ENCODE measurements at places on chromosomes 5 and 9.

DNA sequence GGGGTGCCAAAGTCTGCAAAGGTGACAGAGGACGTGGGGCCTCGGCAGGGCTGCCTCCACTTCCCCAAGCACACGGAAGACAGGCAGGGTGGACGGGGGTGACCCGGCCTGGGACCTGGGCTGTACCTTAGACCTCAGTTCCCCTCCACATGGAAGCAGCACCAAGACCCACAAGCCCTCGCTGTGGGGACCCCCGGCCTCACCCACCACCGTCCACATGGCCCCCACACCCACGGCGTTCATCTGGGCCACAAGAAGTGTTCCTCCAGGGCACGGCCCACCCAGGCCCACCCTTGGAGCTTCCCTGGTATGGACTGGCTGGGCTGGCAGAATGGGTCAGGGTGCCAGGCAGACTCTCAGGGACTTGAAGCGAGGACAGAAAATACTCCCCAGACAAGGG lies 45.8 kb upstream of the NKD2 start:
- DNase-seq, result no peak

- peak; percentile 23 for DNase-seq
Observed at GRCh38 chr9:69980041-69980440, 63.6 kb upstream of the MAMDC2 start.

DNA sequence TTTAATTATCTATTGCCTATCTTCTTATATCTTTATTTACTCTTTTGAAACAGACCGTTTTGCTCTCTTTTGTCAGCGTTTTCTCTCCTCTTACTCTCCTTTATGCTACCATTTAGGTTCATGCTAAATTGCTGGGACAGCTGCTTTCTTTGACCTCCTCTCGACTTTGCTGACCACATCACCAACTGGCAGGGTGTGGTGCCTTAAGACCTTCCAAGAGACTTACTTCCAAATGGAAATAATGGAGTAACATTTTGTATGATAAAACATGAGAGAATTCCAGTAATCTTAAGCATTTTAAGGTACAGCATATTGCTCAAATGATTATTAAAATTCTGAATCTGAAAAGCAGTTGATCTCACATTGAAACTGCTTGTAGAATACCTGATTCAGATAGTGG lies 71.5 kb upstream of the MEF2C start:
- DNase-seq, result no peak

- peak; percentile 99 for DNase-seq
Observed at GRCh38 chr9:70419556-70420440, 5.3 kb upstream of the KLF9 start.

DNA sequence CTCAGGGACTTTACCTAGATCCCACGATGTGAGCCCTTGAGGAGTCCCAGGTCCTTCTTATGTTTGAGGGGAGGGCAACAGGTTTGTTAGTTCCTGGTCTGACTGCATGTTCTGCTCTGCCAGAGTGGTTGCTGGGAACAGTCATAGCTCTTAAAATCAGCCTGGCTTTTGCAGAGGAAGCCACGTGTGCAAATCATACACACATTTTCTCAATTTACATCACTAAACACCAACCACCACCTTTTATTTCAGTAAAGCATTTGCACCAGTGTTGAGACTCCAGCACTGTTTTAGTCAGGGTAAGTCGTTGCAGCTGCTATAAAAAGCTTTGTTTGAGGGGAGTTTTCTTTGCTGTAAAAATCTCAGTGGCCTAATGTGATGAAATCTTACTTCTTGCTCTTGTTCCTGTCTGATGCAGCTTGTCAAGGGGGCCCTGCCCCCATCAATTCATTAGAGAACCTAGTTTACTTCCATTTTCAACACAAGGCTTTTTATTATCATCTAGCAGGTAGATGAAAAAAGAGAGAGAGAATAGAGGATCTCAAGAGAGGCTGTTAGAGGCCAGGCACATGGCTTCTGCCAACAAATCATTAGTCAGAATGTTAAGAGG lies 70.3 kb upstream of the VCAN start:
- no peak for DNase-seq

DNA sequence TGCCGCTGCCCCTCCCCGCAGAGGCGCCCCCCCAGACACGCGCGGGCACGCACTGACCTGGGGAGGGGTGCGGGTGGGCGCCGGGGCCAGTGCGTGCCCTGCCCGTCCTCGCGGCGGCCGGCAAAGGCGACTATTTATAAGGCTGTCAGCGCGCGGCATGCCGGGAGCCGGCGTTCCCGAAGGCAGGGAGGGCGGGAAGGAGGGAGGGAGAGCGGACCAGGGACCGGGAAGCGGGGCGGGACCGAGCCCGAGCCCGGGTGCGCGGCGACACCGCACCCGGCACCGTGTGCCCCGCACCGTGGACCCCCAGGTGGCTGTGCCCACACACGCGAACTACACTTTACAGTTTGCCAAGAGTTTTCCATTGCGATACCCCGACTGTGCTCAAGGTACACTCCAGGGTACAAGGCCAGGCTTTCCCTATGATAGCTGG lies at the start of gene AK1:
Gene AK1, minus strand, starts transcription at position 110 of the 433 bp plus-strand sequence. CDS start 3,058 bp downstream, outside the sequence.
- peak; percentile 67 for DNase-seq

All from fibroblast of gingiva (primary cell).